ENCODE measurements at places on chromosomes 13 and 19.

GRCh38 chr13:30325668-30326067 is 18.3 kb upstream of the KATNAL1 start:
- DNase-seq, result no peak

DNA sequence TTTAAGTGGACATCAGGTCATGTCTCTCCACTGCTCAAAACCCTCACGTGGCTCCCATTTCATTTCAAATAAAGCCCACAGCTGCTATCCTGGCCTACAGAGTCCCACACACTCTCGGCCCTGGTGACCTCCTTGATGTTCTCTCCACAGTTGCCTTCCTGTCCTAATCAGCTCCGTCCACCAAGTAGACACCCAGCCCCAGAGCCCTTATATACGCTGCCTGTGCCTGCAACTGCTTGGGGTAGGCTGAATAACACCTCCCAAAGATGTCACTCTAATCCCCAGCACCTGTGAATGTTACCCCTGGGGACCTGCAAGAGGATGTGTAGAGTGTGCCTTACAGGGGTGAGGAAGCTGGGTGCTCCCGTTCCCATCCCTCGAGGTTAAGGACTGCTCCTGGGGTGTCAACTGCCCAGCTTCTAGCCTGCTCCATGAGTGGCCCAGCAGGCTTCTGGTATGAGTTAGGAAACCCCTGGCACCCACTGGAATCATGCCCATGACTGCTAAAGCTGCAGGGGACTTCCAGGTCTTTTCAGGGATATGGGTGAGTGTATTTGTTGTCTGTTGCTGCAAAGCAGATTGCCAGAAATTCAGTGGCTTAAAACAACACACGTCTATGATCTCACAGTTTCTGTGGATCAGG is 6.0 kb downstream of the FAM187B start:
- DNase-seq, result no peak

- DNase-seq, result no peak
Observed at GRCh38 chr13:75025956-75026355, 456.0 kb downstream of the TBC1D4 start.

DNA sequence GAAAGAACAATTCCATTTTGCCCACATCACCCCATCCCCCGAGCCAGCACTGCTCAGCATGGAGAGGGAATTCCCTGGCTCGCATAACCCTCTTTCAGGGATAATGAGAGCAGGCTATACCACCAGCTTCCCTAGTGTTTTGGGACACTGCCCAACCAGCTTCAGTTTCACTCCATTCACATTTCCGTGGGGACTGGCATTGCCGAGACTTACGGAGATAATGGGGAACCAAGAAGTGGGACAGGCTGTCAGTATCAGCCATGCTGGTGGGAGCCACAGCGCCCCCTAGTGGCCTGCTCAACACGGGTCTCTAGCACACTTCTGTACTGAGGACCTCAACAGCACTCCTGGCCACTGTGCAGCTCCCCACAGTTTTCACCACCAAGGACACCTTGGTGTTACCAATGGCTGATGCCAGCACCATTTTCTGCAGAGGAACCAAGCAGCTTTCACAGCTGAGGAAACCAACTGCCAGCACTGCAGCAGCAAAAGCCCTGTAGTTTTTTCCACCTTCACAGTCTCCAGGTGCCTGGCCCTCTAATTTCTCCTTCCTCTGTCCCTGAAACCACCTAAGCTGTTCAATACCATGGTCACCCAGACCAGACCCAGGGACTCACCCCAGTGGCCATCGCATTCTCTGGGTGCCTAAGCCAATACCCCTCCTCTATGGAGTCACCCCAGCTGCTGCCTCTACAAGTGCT is 23.7 kb downstream of the SLC6A16 start:
- DNase-seq, result peak; percentile 71

DNA sequence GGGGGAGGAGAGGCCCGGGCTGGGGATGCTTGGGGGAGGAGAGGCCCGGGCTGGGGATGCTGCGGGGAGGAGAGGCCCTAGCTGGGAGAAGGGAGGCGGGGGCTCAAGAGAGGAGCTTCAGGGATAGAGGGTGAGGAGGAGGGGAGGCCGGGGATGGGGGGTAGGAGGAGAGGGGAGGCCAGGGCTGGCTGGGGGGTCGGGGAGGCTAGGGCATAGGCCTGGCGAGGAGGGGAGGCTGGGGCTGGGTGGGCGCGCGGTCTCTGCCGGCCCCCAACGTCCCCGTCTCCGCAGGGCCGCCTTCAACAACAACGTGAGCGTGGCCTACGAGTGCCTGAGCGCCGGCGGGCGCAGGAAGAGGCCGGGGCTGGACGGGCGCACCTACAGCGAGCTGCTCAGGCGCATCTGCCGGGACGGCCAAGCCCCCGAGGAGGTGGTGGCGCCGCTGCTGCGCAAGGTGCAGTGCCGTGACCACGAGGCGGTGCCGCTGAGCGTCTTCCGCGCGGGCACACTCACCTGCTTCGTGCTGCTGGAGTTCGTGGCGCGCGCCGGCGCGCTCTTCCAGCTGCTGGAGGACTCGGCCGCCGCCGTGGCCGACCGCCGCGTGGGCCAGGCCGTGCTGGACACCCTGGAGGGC is 11.4 kb downstream of the TPGS1 start:
- DNase-seq, result no peak

DNA sequence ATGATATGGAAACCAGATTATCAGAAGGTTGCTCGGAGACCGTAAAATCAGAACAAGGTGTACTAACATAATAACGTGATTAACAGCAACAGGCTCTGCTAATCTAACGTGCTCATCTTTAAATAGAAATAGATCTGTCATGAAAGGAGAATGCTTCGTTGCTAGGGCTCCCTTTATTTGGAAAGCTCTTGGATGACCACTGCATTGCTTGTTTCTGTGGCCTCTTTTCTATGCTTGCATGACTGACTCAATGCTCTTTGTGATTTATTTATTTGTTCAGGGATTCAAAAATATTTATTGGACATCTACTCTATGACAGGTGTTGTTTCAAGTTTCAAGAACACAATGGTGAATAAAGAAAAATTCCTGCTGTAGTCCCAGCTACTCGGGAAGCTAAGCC is 22.3 kb upstream of the ZDHHC20 start:
- DNase-seq, result no peak

DNA sequence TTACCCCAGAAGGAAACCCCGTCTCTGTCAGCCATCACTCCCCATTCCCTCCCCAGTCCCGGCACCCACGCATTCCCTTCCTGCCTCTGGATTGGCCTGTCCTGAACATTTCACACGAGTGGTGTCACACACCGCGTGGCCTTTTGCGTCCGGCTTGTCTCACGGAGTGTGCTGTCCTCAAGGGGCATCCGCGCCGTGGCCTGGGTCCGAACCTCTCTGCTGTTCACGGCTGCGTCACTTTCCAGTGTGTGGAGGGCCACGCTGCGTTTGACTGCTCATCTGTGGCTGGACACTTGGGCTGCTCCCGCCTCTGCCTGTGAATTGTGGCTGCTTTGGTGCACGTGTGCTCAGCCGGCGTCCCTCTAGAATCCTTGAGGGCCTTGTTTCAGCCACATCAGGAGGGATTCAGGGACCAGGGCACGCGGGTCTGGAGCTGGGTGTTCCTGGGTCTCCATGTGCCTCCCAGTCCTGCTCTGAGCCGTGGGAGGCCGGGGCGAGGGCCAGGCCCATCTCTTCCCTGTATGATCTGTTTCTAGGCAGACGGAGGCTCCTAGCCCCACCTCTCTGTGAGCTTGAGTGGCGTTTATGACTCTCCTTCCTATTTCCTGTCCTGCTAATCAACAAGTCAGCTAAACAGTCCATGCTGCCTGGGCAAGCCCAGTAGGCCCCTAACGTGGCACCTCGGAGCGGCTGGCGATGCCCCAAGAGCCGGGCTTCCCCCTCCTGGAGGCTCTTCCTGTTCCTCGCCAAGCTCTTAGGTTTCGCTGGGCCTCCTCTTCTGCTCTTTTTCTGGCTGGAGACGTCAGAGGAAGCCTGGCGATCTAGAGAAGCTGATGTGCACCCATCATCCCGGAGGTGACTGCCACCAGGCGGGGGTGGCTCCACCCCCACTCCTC is 8.1 kb downstream of the STK11 start:
- peak; percentile 88 for DNase-seq

DNA sequence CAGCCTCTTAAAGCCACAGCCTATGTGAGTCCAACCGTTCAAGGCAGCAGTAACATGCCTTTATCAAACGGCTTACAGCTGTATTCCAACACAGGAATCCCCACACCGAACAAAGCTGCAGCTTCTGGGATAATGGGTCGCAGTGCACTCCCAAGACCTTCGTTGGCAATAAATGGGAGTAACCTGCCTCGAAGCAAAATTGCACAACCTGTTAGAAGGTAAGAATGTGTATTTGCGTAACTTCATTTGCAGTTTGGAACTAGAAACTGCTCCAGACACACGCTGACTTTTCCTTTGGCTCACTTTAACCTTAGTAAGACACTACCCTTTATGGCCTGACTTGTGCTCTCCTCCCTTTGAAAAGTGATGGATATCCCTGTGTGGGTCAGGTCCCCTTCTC is 63.4 kb downstream of the SLAIN1 start:
- no peak for DNase-seq

GRCh38 chr13:106532111-106532929 is 3.1 kb downstream of the EFNB2 start:
- DNase-seq, result no peak

DNA sequence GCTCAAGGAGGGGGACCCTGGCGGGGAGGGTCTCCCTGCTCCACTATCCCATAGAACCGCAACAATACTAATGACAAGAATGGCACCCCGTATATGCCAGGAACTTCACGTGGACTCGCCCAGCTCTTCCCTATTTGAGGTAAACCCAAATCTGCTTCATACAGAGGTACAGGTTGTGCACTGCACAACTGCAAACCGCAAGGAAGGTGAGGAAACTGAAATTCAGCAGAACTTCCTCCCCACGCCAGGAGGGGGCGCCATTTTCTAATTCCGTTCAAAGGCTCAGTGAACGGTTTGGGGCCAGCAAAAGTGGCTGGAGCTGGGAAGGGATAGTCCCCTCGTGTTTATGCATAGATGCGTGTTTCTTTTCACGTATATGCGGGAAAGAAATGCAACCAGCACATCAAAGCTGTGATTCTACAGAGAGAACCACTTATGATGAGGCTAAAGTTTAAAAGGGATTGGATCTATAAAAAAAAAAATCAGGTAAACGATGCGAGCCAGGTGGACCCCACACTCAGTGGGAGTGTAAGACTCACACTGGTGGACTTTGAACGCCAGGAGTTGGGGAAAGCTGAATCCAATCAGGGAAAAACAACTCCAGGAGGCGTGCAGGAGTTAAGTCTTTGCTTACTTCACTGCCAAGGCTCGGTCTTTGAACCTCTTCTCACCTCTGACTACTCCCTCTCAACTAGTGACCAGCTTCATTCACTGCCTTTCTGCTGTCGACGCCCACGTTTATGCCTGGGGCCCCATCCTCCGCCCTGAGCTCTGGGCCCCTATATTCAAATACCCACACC is 20.3 kb downstream of the C19orf81 start:
- DNase-seq, result peak; percentile 4

DNA sequence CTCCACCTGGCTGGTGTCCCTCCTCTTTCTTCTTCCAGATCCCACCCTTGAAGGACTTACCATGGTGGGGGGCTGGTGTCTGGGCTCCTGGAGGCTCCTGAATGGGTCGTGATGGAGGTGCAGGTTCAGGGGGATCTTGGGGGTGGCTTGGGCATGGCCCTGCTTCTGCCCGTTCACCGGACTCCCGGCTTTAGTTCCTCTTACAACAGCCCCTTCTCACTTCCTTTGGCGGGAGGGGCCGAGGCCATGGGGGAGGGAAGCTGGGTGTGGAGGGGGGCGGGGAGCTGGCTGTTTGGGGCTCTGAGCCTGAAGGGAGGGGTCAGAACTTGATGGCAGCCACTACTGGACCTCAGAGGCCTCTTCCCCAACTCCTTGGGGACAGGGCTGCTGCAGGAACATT is at the start of gene MYO1F:
TSS of gene MYO1F (minus strand) at position 196 of the 400 bp plus-strand sequence. CDS start at position 63, 133 bp downstream.
- peak; percentile 32 for DNase-seq
